ENCODE measurements at places on chromosomes 11 and 22. TPM values are rescaled to one million over a fixed set of nuclear protein-coding genes. Genes with fewer than 3 reads are reported as not detected.

DNA sequence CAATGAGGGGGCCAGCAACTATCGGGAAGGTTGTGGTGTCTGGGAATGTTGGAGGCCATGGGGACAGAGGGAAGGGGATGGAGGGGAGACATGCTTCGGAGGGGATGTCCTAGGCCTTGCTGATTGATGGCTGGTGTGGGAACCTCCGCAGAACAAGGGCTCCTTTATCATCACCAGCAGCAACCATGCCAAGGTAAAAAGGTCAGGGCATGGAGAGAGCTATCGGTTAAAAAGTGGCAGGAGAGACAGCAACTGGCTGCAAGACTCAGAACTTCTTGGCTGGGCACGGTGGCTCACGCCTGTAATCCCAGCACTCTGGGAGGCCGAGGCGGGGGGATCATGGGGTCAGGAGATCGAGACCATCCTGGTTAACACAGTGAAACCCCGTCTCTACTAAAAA lies 3.0 kb downstream of the GSTT4 start:
- no peak overlapping the region for H3K27ac ChIP-seq
- no peak overlapping the region for H3K4me3 ChIP-seq
- DNase-seq = no peak
- peaks cover 4% of the 10 kb centered on the region for H3K4me1 ChIP-seq

DNA sequence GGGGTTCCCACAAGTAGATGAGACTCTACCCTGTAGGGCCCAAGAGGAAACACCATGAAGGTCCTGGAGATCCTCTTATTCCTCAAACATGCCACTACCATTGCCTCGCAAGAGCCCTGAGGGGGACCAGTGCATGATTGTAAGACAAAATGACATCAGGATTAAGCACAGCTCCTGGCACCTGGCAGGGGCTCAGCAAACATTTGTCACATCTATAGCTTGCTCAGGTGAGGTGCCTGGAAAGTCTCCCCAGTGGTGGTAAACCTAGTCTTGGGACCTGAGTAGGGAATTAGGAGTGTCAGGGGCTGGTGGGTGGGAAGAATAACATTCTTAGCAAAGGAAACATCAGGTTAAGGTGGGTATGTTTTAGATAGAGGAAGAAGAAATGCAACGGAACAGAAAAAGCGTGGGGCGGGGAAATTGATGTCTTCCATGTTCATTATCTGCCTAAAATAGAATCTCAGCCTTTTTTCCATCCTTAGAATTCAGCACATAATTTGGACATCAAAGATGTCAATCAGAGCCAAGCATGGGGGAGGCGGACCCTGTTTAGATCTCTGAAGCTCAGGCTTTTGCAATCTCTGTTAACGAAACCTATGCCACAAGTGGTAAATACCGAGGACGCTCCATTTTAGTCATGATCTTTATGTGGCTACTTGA lies 924 bp downstream of the YPEL1 start:
- DNase-seq = no peak
- no peaks in the 10 kb centered on the region for H3K36me3 ChIP-seq
- H3K27me3 ChIP-seq = no peaks in the 10 kb centered on the region

DNA sequence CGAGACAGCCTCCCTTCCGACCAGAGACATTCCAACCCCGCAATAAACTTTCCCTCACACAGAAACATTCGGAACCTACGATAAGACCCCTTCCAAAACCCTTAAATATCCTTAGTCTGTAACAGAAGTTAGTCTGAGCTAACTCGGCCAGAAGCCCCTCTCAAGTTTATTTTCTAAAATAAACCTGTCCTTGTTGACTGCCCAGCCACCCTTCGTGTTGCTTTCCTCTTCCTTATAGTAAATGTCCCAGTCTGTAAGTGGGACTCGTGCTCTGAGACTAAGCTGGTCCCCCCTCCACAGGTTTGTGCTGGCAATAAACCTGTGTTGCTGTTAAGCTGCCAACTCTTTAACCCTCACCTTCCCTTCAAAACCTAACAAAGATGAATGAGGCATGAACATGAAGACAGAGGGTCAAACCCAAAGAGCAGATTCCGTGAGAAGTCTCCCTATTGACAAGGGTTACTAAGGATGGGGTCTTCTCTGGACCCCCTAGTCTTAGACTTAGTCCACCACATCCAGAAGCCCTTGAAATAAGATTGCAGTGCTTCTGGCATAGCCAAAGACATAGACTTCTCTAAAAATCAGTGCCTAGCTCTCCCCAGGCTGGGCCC lies 18.2 kb downstream of the MIF start:
- H3K27ac ChIP-seq = peak overlapping the region; percentile 13
- DNase-seq = no peak
- H3K4me3 ChIP-seq = no peak overlapping the region

DNA sequence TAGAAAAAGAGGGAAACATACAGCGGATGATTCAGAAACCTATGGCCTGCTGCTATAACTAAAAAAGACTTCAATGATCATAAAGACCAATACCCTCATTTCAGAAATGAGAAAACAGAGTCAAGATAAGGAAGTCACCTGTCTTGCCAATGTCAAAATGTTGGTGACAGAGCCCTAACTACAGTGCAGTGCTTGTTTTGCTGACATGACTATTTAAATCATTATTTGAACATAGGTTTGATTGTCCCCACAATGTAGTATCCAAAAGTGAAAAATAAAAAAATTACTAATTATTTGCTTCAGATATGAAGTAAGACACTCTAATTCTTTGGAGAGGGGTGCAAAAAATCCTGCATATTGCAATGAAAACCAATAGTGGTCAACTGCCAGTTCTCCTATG lies 115.7 kb downstream of the SOX6 start:
- H3K4me3 ChIP-seq = no peak overlapping the region
- H3K27me3 ChIP-seq = no peaks in the 10 kb centered on the region
- no peak for DNase-seq

DNA sequence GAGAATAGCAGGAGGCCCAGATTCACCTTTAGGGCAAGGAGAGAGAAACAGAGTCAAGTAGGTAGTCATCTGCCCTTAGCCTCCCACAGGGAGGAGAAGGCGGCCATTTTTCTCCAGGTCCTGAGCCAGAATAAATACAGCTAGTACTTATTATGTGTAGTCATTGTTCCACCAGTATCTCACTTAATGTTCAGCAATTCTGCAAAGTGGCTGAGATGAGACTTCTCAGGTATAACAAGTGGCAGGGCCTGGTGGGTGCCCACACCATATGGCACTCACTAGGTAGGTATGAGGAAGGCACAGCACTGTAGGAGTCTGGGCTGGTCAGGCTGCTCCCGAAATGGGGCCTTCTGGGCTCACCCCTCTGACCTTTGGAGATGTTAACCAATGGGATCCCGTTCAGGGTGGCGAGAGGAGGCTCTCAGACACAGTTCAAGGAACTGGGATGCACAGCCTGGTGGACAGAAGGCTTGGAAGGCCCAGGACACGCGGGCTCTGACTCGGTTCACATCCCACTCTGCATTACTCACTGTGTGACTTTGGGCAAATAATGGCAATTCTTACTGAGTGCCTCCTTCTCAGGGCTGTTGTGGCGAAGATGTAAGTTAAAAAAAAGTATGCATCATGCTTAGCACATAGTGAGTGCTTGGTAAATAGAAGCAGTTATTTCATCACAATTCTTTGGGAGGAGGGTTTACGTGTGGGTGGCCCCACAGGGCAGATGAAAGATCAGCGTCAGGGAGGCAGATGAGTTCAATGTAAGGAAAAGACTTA lies 25.1 kb downstream of the RTN4RL2 start:
- H3K27me3 ChIP-seq = no peaks in the 10 kb centered on the region
- peaks cover 12% of the 10 kb centered on the region for H3K4me1 ChIP-seq
- no peak for DNase-seq
- H3K27ac ChIP-seq = no peak overlapping the region
- H3K4me3 ChIP-seq = no peak overlapping the region
- H3K36me3 ChIP-seq = no peaks in the 10 kb centered on the region

- H3K27ac ChIP-seq = no peak overlapping the region
- no peaks in the 10 kb centered on the region for H3K36me3 ChIP-seq
- DNase-seq = no peak
- no peaks in the 10 kb centered on the region for H3K4me1 ChIP-seq
- H3K4me3 ChIP-seq = no peak overlapping the region
These were observed 336.8 kb downstream of the KCNA4 start for GRCh38 chr11:29679996-29680395.

DNA sequence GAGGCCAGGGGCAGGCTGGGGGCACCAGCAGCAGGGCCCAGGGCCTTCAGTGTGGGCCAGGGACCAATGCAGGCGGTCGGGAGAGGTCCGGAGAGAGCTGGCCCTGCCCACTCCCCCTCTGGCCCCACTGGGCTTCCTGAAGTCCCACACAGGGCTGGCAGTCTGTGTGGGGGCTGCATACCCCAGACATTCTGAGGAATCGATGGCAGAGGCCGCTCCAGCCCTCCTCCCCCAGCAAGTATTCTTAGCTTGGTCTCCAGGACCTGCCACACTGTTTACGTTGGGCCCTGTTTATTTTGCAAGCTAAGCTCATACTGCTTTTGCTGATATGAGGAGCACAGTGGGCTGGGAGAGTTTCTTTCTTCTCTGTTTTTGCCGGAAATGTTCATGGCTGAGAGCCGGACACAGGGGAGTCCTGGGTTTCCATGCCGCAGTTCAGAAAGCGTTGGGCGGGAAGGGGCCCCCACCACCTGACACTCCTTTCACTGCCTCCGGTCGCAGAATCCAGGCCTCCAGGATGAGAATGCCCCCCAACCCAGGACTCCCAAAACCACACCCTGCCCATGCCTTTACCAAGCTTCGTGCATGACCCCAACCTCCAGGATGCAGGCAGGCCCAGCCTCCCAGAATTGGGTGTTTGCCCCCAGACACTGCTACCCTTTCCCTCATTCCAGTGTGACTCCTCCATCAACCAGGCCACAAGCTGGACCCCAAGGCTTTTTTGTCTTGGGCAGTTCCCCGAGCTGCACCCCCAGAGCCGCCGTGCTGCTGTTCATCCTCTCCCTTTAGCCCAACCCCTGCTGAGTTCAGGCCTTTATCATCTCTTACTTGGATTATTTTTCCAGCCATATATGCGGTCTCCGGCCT lies 81.8 kb upstream of the KCNQ1OT1 start:
- H3K4me3 ChIP-seq = no peak overlapping the region
- H3K27ac ChIP-seq = peak overlapping the region; percentile 90
- DNase-seq = peak; percentile 11
- no peaks in the 10 kb centered on the region for H3K27me3 ChIP-seq
- H3K4me1 ChIP-seq = peaks cover 40% of the 10 kb centered on the region
- H3K36me3 ChIP-seq = no peaks in the 10 kb centered on the region

DNA sequence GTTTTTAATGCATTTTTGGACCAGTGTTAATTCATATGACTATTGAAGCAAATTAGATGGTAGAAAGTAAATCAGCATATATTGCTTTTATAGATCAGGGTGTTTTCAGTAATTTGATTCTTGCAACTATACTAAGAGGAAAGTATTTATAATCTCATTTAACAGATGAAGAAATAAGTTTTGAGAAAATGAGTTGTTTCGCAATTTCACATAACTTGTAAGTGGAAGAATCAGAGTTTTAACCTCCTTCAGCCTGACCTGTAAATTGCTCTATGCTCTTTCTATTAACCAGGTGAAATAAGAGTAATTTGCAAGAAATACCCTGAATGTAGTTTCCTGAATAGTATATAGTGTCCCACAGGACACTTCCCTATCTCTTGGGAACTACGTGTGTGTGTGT lies 1106.8 kb upstream of the RAG2 start:
- no peaks in the 10 kb centered on the region for H3K4me1 ChIP-seq
- H3K36me3 ChIP-seq = no peaks in the 10 kb centered on the region
- no peak overlapping the region for H3K27ac ChIP-seq
- no peaks in the 10 kb centered on the region for H3K27me3 ChIP-seq

- peak overlapping the region; percentile 27 for H3K4me3 ChIP-seq
- no peak overlapping the region for H3K27ac ChIP-seq
- peak; percentile 84 for DNase-seq
- peaks cover 6% of the 10 kb centered on the region for H3K4me1 ChIP-seq
These were observed 3.7 kb downstream of the CATSPER1 start for GRCh38 chr11:66022401-66023185.

DNA sequence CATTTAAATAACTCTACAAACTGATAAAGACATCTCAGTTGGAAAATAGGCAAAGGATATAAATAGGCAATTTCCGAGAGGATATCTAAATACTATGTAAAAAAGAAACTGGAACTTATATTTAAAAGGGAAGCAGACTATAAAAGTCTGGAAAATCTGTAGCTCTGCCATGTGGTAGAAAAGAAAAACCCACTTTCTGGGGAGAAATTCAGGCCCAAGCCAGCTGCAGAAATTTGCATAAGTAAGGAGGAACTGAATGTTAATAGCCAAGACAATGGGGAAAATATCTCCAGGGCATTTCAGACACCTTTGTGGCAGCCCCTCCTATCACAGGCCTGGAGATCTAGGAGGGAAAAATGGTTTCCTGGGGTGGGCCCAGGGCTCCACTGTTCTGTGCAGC lies 97.8 kb upstream of the ZBED5 start:
- no peaks in the 10 kb centered on the region for H3K27me3 ChIP-seq
- H3K4me1 ChIP-seq = no peaks in the 10 kb centered on the region
- H3K4me3 ChIP-seq = no peak overlapping the region
- H3K27ac ChIP-seq = no peak overlapping the region
- no peak for DNase-seq

DNA sequence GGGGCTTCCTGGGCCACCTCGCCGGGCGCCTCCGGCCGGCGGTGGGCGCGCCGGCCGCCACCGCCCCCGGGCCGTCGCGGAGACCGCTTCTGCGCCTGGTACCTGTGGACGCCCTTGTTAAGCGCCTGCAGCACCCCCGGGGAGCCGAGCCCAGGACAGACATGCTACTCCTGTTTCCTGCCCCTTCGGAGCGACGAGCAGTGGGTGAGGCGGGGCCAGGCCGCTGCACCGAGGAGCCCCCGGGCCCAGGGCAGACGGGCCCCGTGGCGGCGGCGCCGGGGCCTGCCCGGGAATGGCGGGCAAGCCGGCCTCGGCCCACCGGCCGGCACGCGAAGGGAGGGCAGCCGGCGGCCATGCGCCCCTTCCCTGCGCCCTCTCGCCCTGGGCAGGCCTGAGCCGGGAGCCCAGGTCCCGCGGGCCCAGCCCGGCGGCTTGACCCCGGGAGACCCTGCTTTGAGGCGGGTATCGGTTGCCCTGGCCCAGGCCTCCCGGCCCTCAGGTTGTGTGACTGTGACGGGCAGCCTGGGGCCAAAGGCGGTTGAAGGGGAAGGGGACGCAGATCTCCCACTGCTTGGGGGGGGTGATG lies 789 bp upstream of the KDM2A start:
- H3K27ac ChIP-seq = peak overlapping the region; percentile 99
- H3K4me1 ChIP-seq = peaks cover 25% of the 10 kb centered on the region
- no peaks in the 10 kb centered on the region for H3K36me3 ChIP-seq
- DNase-seq = peak; percentile 48

DNA sequence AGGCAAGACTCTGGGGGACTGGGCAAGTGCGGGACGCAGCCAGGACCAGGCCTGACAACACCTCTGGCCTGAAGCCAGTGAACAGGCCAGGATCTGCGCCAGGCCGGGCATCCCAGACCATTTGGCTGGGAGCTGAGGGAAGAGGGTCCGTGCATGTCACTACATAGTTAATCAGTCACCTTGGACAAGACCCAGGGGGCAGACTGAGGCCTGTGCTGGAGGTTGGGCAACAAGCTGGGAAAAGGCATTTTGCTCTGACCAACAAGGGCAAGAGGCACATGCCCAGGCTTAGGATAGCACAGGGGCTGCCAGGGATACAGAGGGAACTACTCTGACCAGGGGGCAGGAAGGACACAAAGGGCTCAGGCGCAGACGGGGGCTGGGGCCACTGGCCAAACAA lies 7.0 kb upstream of the CHADL start:
- no peak for DNase-seq
- H3K27ac ChIP-seq = no peak overlapping the region
- H3K4me1 ChIP-seq = no peaks in the 10 kb centered on the region
- H3K36me3 ChIP-seq = no peaks in the 10 kb centered on the region

The PHLDB1 gene
- polyA plus RNA-seq = 51.1 TPM

The MAPK8IP2 gene
- polyA plus RNA-seq = 12.7 TPM

The CCDC89 gene
- polyA plus RNA-seq = 75.0 TPM

The IRAG1 gene
- 28.6 TPM for polyA plus RNA-seq

The P2RY2 gene
- 0.94 TPM for polyA plus RNA-seq

Data from testis (tissue), 5 donors.